Glomerular endothelial cell (primary cell): ENCODE measurements at places on chromosomes 1 and 21.

DNA sequence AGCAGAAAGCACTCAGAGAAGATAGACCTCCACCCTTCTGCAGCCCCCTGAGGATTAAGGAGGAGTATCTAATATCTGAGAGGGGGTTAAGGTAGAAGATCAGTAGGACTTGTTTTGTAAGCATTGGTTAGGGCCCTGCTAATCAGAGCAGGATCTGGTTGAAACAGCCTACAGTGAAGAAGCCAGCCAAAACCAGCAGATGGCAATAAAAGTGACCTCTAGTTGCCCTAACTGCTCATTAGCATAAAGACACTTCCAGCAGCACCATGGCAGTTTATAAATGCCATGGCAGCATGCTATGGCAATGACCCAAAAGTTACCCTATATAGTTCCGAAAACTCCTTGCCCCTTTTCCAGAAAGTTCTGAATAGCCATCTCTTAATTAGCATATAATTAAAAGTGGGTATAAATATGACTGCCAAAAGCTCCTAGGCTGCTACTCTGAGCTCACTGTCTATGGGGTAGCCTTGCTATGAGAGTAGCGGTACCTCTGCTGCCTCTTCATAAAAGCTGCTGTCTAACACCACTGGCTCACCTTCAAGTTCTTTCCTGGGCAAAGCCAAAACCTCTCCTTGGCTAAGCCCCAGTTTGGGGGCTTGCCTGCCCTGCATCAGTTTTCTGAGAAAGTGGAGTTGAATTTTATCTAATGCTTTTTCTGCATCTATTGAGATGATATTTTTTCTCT, 254.2 kb downstream of the PAPPA2 start:
- no peak for DNase-seq

DNA sequence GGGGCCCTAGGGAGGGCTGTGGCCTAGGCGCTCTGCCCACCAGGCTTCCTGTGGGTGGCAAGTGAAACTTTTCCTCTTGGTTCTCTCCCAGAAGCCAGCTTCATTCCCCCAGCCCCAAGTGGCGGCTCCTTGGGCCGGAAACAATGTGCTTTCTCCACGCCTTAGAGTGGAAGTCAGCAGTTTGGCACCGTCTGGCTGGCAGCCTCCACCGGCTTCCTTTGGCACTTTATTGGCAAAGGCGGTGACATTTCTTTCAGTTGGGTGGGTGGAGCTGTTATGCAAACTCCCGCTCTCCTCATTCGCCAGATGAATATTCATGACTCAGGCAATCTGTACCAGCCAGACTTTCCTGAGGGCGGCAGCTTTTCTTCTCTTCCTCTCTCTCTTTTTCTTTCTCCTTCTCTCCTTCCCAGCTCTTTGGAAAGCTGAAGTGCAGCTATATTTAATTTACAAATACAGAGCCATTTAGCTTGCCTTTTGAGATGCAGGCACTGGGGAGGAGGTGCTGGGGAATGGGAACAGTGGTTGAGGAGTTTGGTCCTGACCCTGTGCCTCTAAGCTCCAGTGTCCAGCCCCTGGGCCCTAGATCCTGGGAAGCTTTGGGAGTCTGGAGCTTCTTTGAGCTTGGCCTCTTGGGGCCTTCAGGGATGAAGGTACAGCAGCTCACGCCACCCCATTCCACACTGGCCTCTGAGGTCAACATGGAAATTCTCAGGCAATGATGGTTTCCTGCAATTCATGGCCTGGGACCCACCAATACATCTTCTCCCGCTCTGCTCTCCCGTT, 67.8 kb upstream of the POU3F1 start:
- no peak for DNase-seq

- no peak for DNase-seq
Measured at GRCh38 chr1:172756024-172756423, 97.1 kb downstream of the FASLG start.

- DNase-seq, result no peak
Measured at GRCh38 chr1:18546026-18546425, 65.3 kb downstream of the KLHDC7A start.

DNA sequence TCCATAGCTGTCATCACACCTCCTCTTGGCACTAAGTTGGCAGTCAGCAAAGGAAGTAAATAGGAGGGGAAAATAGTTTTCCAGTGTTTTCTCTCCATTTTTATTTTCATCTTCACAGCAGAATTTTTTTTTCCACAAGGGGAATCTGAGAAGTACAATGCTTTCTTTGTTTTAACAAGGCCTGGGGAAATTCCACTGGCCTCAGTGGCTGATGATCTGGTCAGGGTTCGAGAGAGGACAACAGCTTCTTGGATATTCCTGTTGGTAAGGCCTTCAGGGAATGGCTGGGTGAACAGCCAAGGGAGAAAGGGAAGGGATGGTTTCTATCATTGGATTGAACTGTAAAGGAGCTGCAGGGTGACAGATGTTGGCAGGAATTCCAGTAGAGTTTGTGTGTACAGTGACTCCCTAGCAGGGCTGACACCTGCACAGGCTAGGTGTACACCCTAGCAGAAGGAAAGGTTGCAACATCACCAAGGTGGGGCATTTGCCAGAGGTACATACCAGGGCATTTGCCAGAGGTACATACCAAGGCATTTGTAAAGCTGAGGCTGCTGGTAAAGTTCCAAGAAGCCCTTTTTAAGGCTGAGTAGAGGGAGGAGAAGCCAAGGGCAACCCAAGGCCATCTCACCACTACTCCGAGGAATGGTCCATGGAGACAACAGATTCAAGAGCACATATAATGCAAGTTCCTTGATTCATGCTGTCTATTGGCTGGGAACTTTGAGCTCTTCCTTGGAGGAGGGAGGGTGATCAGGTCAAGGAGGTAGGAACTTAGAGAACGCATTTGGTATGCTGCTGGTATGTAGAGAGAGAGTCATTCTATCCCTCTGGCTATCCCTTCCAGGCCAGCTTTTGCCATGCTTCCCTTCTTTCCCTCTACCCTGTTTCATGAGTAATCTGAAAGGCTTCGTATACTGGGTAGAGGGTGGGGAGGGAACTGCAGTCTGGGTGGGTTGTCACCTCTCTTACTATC, 3.1 kb downstream of the GJA5 start:
- DNase-seq, result no peak

- DNase-seq, result no peak
Measured at GRCh38 chr1:19312782-19313635, 883 bp downstream of the SLC66A1 start.

- DNase-seq, result no peak
Measured at GRCh38 chr1:156257711-156258110, 9.9 kb upstream of the PAQR6 start.

GRCh38 chr1:39494671-39495410, 3.4 kb downstream of the BMP8A start:
- no peak for DNase-seq

- no peak for DNase-seq
Measured at GRCh38 chr1:66730462-66730861, 21.8 kb upstream of the DYNLT5 start.

GRCh38 chr1:153647346-153647714, 11.2 kb upstream of the SNAPIN start:
- DNase-seq, result no peak

DNA sequence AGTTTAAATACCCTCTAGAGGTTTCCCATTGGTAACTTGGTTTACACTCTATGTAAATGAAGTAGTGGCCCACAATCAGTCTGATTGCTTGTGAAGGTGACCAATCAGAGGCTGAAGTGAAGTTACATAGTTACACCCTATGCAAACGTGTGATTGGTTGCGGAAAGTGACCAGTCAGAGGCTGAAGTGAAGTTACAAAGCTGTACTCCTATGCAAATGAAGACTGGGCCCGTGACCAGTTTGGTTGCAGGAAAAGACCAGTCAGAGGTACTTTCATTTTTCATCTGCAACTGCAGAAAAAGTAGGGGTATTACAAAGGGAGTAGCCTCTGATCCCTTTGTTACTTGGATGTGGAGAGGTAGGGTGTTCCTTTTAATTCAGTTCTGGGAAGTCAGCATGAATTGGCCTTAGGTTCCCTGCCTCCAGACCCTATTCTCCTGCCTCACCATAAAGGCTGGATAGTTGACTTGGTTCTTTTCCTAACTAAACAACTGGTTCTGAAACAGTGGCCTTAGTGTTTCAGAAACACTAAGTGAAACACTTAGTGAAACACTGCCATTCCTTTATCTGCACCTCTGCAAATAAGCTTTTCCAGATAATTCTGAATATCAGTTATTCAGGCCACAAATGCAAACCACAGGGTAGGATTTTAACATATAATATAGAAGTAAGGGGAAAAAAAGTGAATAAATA, 39.3 kb downstream of the MAGI3 start:
- no peak for DNase-seq

DNA sequence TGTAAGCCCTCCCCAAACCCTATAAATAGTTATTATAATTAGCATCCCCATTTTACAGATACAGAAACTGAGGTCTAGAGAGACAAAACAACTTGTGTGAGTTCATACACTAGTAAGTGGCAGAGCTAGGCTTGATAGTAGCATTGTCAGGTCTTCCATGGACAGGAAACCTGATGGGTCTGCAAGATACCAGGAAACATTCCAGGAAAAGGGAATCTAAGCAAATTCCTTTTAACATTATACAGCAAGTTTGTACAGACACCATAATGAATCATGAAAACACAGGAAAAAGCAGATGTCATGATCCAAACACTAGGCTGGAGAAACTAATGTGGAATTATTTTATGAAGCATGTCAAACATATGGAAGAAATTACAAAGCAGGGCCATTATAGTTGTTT, 89.1 kb upstream of the KCNK2 start:
- no peak for DNase-seq

DNA sequence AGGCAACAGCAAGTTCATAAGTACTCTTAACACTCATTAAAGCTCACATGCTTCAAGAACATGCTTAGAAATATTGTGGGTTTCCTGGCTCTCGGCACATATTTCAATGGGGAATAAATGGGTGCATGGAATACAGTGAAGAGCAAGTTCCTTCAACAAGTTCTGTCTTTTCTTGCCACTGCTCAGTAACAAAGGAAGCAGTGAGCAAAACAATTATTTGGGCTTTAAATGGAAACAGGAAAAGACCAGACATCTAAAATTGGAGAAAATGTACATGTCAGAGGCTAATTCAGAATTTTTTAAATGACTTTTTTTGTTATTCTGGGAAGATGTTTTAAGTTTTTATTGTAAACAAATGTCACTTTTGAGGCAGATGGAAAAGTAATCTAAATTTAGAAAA, 478.7 kb downstream of the SETD4 start:
- no peak for DNase-seq

DNA sequence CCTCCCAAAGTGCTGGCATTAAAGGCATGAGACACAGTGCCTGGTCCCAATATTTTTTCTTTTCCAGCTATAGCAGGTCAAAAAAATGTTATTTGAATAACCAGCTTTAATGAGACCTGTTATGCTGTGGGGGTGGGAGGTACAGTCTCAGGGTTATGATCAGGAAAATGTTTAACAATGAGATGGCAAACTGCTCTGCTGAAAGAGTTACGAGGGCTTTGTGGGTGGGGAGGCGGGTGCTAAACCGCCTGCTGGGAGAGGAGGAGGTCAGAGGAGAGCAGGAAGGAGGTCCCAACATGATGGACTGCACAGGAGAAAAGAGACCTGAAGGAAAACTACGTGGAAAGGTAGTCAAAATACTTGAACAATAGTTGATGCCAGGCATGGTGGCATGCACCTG, 126.0 kb upstream of the B3GALT2 start:
- no peak for DNase-seq

- no peak for DNase-seq
Measured at GRCh38 chr1:914891-915280, 8.8 kb upstream of the SAMD11 start.

- DNase-seq, result no peak
Measured at GRCh38 chr1:14654554-14654953, 56.1 kb downstream of the KAZN start.

GRCh38 chr1:34444516-34444915, 267.8 kb downstream of the C1orf94 start:
- DNase-seq, result no peak

DNA sequence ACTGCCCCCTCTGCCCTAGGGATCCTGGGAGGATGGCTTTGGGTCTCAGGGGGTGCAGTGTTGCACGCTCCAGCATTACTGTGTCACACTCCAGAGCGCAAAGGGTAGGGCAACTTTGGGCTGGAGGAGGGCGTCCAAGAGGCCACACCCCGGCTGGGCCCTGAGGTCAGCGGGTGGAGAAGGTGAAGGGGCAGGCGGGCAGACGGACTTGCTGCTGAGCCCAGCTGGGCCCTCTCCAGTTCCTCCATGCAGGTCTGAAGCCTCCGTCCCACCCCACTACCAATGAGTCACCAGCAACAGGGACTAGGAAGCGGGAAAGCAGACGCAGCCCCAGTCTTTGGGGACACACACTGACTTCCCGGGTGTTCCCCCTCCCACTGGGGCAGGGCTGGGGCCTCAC, 116.0 kb downstream of the CASZ1 start:
- DNase-seq, result no peak

- DNase-seq, result no peak
Measured at GRCh38 chr1:27099587-27100334, 55.2 kb downstream of the SLC9A1 start.

DNA sequence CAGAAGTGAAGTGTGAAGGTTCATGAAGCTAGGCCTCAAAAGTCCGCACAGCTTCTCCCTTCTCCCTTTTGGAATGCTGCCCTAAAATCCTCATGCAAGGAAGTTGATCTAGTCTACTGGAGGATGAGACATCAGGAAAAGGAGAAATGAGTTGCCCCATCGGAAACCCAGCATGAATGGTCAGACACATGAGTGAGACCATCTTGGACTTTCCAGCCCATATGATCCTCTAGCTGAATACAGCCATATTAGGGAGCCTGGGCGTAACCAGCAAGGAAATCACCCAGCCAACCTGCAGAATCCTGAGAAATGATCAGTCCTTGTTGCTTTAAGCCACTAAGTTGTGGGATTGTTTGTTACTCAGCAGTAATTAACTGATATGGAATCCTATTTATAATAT, 12.5 kb downstream of the DBT start:
- no peak for DNase-seq

GRCh38 chr1:14254251-14254650, 344.2 kb upstream of the KAZN start:
- no peak for DNase-seq

DNA sequence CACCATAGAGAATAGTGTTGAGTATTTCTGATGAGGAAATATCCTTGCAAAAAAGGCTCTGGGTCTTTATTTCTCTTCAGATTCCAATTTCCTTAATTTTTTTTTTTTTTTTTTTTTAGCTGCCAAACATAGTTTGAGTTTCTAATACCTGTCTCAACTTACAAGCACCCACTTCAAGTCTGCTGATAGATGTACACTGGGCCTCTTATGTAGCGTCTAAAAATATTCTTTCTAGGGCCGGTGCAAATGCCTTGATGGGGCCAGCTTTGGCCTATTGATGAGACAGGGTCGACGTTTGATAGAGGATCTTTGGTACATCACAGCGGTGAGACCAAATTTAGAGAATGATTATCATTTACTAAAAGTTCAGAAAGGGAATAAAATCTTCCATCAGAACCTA, 626.4 kb downstream of the LMO4 start:
- no peak for DNase-seq
